ENCODE measurements at places on chromosomes 16 and 17.

DNA sequence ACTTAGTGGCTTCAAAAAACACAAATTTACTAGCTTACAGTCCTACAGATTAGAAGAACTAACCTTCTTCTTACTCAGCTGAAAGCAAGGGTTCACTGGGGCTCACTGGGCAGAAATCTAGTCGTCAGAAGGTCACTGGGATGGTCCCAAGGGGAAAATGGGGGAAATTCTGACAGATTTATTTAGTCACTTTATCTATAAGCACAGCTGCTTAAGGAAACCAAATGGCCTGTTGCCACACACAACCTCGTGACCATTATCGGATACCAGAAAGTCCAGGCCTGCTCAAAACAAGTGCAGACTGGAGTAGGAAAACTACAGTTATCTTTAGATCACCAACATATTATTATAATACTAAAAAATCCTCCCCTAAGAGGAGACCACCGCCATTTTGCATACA lies 374.6 kb upstream of the ASIC2 start:
- DNase-seq: no peak

DNA sequence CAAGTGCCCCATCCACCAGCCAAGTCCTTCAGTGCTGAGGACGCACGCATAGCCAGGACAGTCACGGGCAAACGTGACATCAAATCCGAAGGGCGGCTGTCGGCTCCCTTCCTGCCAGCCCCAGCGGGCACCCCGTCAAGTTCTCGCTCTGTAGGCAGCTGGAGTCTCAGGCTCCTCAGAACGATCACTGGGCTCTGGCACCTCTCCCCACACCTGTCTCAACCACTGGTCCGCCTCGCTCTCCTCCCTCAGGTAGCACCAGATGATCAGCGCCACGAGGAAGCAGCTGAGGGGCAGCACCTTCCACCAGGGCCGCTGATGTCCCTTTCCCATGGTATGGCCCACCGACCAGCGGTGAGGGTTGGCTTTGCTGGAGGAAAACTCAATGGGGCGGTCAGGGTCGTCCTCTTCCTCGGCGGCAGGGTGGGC lies 422 bp downstream of the UQCC4 start:
- DNase-seq: no peak

GRCh38 chr16:28003923-28004322 lies 59.6 kb downstream of the GSG1L start:
- DNase-seq: no peak

DNA sequence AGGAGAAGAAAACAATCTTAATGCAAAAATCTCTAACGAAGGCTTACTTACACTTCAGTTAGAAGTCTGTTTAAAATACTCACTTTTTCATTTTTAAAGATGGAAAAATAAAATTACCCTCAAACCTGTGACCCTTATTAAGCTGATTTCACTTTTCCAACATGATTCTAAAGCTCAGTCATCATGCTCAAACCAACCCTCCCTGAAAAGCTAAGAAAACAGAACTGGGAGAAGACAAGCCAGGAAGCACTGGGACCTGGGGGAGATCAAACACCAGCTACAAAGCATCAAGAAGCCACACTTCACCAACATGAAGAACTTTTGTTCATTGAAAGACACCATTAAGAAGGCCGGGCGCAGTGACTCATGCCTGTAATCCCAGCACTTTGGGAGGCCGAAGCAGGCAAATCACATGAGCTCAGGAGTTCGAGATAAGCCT lies 88.8 kb downstream of the LITAF start:
- DNase-seq: no peak

DNA sequence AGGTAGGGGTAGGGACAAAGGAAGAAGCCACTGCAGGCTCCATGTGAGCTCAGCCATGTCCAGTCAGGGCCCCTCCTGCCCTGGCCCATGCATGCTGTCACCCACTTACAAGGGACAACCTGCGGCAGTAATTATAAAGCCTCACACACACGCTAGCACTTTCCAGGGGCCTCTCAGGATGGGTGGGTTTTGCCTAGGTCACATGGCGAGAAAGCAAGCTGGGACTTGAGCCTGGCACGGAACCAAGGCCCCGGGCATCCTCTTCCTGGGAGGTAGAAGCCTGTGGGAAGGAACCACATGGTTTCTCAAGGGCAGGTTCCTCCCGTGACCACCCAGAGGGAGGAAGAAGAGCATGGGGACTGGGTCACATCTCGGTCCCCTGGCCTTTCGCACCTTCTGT lies 7.0 kb downstream of the ZNF319 start:
- DNase-seq: no peak

DNA sequence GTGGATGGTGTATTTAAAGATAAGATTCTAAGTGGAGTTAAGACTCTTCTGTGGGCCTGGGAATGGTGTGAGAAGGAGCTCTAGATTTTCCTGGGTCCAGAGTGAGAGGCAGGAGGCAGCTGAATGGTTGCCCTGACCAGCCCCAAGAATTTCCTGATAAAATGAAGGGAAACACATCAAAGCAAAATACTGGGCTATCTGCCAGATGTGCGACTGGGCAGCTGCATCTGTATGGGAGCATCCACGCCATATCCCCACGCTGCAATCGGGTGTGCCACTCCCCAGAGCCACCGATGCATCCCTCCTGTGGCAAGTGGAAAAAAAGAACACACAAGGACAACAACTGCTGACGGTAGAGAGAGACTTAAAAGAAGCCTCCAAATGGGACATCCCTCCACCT lies 84.3 kb upstream of the COX10 start:
- DNase-seq: no peak

- no peak for DNase-seq
Observed at GRCh38 chr17:75476752-75477489, 20.5 kb downstream of the TMEM94 start.

GRCh38 chr17:78185981-78186691 lies 716 bp downstream of the TK1 start:
- DNase-seq: no peak

DNA sequence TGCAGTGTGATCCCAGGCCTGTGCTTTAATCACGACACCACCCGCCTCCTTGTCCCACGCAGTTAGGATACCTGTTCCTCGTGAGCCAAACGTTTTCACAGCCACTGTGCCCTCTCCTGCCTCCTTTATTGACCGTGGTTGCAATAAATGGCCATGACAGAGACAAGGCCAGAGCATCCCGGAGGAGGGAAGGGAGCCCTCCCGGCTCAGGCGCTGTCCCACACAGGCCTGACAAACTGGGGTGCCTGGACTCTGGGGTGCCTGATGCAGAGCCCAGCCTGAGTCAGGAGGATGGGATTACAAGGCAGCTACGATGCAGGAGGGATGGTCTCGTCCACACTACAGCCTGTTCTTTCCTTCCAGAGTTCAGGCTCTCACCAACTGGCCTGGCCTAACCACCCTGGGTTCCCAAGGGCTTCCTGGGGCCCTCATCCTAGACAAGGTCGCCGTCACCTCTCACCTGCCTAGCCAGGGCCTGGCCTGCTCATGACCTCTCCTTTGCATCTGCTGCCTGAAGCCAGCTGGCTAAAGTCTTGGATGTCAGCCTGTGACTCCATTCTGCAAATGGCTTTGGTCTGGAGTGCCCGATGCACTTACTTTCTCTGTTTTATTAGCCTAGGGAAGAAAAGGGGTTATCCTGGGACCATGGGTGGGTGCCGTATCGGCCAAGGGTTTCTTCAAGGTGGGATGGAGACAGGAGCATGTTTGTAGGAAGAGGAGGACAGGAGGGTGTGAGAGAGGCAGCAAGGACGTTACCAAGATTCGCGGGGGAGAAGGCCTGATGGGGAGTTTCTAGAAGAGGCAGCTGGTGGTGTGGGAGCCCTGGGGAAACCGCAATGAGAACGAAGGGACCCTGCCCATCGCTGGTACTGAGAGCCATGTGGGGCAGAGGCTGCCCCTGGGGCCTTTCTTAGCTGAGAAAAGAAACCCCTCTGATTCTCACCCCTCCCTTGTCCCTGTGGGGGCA lies 234.3 kb upstream of the TNRC6C start:
- DNase-seq: no peak

DNA sequence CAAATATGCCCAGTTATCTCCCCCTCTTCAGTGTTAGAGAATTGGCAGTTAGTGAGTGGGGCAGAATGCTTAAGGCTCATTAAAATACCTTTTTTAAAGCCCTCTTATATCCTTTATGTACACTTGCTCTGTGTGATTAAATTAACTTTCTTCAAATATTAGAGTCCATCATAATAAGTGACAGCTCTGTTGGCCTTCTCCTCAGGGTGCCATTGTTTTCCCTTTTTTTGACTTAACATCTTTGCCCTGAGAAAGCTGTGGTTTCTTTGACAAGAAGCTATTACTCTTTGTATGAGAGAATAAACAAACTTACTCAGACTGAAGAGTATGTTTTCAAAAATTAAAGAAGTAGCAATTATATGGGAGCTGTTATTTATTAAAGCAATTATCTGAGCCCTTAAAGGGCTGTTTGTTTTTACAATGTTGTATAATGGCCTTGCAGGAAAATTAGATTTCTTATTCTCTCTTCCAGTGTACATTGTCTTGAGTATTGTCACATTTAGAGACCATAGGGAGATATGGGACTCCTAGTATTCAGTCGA lies 13.4 kb downstream of the RBBP6 start:
- DNase-seq: no peak

- no peak for DNase-seq
Observed at GRCh38 chr17:71828182-71828596, 292.6 kb upstream of the SOX9 start.

DNA sequence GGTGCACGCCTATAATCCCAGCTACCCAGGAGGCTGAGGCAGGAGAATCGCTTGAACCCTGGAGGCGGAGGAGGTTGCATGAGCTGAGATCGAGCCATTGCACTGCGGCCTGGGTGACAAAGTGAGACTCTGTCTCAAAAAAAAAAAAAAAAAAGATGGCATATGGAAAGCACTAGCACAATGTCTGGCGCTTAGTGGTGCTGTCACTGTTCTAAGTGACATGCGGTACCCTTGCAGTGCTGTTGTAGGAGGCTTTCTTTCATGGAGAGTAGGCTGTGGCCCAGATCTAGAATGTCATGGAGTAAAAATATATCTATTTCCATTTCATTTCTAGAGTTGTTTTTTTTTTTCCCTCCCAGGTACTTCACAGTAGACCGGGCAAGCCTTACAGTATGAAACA lies 14.6 kb upstream of the METTL9 start:
- no peak for DNase-seq

GRCh38 chr17:62804822-62805221 lies 3.3 kb downstream of the MARCHF10 start:
- DNase-seq: no peak

DNA sequence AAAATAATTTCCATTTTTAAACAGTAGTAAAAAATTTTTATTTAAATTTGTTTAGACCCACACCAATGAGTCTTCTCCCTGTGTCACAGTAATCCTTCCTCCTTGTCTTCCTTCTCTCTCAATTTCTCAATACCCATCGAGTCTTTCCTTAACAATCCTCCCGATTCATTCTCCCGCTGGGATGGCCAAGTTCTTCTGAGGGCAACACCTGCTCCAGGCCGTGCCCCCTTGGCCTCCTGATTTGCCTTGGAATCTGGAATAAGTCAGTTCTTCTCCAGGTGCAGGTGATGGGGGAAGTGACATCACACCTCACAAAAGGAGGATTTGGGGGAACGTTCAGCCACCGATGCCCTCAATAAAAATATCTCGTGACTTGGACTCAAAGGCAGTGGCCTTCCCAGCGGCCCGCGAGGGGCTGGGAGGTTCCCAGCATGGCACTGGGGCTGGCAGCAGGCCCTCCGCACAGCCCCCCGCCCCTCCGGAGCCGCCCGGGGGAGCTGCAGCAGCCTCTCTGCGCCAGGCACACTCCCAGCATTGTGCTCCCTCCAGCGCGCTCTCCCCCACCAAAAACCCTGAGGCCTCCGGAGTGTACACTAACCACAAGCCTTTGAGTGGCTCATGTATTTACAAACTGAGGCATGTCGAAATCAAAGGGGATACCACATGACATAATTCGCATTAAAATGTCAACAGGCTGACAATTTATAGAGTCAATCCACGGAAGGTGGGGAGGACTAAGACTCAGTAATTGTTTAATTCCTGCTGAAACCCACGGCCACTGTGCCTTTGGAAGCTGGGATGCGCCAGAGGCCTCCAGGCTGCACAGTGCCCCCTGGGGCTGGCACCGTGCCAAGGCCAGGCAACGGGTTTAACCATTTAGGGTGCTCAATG lies 120.5 kb downstream of the ZFHX3 start:
- no peak for DNase-seq

DNA sequence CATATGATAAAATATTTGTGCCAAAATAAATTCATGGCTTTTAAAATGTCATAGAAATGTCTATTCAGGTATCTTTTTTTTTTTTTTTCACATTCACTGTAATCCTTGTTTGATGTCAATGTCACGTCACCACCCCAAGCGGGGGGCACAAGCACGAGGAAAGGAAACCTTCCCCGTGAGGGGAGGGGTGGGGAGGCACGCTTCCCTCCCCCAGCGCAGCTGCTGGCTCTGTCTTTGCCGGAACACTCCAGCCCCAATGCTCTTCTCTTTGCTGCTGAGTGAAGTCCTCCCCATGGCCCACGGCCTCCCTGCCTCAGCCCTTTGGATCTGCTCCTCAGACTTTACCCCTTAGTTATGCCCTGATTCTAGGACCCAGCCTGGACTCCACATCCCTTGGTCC lies 1.5 kb downstream of the SLC35G3 start:
- no peak for DNase-seq

- no peak for DNase-seq
Observed at GRCh38 chr16:15747937-15748336, 97.9 kb downstream of the NDE1 start.

DNA sequence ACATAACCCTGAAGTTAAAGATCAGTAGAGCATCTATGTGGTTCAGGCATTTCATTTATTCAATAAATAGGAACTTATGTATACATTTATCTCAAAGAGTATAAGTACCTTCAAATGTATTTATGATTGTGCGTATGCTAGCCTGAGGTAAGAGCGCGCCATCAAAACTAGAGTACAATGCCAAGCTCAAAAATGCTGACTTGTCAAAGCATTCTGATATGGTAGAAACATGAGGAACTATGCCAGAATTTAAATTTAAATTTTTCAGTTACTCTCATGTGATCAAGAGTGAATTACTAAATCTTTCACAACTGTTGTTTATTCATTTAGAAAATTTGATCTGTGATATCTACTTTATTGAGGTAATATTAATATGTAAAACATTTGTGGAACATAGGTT lies 225.5 kb upstream of the CDH8 start:
- no peak for DNase-seq

GRCh38 chr16:58649707-58650106 lies 20.1 kb upstream of the CNOT1 start:
- no peak for DNase-seq

- DNase-seq: no peak
Observed at GRCh38 chr16:49600536-49600935, 226.9 kb downstream of the C16orf78 start.

- no peak for DNase-seq
Observed at GRCh38 chr17:16398270-16399267, 16.8 kb upstream of the TRPV2 start.

GRCh38 chr17:74854792-74855191 lies 4.9 kb downstream of the GRIN2C start:
- no peak for DNase-seq

GRCh38 chr16:89842471-89843408 lies 14.5 kb downstream of the SPIRE2 start:
- no peak for DNase-seq

GRCh38 chr17:36894925-36895324 lies 42.4 kb upstream of the LHX1 start:
- DNase-seq: no peak

GRCh38 chr17:74635418-74635817 lies 11.9 kb upstream of the CD300E start:
- DNase-seq: no peak

GRCh38 chr16:4090351-4090851 lies 25.8 kb downstream of the ADCY9 start:
- DNase-seq: no peak
